ENCODE measurements at places on chromosomes 16 and 17.

DNA sequence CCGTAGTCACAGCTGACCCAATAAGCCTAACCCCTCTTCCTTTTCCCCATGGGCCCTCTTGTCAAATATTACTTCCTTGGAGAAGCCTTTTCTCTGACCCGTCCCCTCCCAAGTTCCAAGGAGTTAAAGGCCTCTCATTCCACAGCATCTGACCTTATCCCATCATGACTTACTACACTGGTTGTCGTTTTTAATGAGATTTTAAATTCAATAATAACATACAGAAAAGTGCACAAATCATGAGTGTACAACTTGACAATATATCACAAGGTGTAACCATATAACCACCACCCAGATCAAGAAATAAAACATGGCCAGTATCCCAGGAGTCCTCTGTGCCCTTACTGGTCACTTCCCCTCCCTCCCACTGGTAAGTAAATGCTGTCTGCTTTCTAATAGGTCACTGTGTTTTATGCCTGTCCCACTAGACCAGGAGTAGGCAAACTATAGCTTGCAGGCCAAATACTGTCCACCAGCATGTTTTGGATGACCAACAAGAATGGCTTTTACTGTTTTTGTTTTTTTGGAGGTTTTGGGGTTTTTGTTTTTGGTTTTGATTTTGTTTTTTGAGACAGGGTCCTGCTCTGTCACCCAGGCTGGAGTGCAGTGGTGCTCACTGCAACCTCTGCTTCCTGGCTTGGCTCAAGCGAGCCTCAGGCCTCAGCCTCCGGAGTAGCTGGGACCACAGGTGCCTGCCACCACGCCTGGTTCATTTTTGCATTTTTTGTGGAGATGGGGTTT, 1.2 kb upstream of the FDXR start:
- DNase-seq = no peak

- DNase-seq = no peak
These were observed 88.2 kb downstream of the STX8 start for GRCh38 chr17:9487406-9487805.

GRCh38 chr17:73249700-73250099, 12.0 kb downstream of the CPSF4L start:
- DNase-seq = no peak

DNA sequence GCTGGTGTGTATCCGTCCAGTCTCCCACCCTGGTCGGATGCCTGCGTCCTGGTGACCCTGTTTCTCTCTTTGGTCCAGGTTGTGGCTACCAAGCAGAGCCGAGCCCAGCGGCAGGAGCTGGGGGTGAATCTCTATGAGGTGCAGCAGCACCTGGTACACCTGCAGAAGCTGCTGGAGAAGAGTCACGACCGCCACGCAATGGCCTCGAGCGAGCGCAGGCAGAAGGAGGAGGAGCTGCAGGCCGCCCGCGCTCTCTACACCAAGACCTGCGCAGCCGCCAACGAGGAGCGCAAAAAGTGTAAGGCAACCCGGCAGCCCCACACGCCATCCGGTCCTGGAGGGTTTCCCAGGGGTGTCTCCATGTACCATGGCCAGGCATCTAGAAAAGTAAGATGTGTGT, 13.5 kb downstream of the CCDC40 start:
- no peak for DNase-seq

Measured in left renal cortex interstitium (tissue), 4 donors.